ENCODE measurements at places on chromosomes 1 and 21. TPM values are rescaled to one million over a fixed set of nuclear protein-coding genes. Genes with fewer than 3 reads are reported as not detected.

NPPB gene
- total RNA-seq: not detected

PIGR gene
- total RNA-seq: 0.25 TPM

IL10 gene
- total RNA-seq: 2.7 TPM

CCDC185 gene
- total RNA-seq: not detected

FAM43B gene
- not detected for total RNA-seq

KLHDC8A gene
- not detected for total RNA-seq

IFNLR1 gene
- 1.7 TPM for total RNA-seq

NUAK2 gene
- total RNA-seq: 49.6 TPM

ADAM30 gene
- not detected for total RNA-seq

KIRREL1 gene
- total RNA-seq: 34.9 TPM

PAQR6 gene
- 2.0 TPM for total RNA-seq

LMX1A gene
- total RNA-seq: not detected

SPATA46 gene
- total RNA-seq: not detected

CELA3B gene
- total RNA-seq: not detected

AVPR1B gene
- total RNA-seq: not detected

GBP7 gene
- total RNA-seq: not detected

ACTA1 gene
- total RNA-seq: not detected

SLC25A34 gene
- 3.2 TPM for total RNA-seq

PCP4 gene
- total RNA-seq: 174 TPM

LIPI gene
- total RNA-seq: not detected

ETS2 gene
- 134 TPM for total RNA-seq

MIXL1 gene
- total RNA-seq: not detected

RXFP4 gene
- total RNA-seq: not detected

TMEM82 gene
- not detected for total RNA-seq

OR2L2 gene
- total RNA-seq: 0.25 TPM

OR2L3 gene
- total RNA-seq: not detected

RAD54L gene
- total RNA-seq: 8.1 TPM

RPTN gene
- total RNA-seq: 0.25 TPM

RGS13 gene
- total RNA-seq: 0.98 TPM

LCE6A gene
- not detected for total RNA-seq

TMOD4 gene
- total RNA-seq: 2.2 TPM

UMODL1 gene
- total RNA-seq: not detected

TACSTD2 gene
- total RNA-seq: 203 TPM

RAB42 gene
- 2.5 TPM for total RNA-seq

CYP4Z1 gene
- total RNA-seq: 1.2 TPM

C1orf185 gene
- total RNA-seq: not detected

PGLYRP4 gene
- total RNA-seq: 3.9 TPM

FCRLB gene
- not detected for total RNA-seq

PRSS38 gene
- not detected for total RNA-seq

NUDT4B gene
- total RNA-seq: not detected

CD247 gene
- total RNA-seq: 9.8 TPM

Data from vagina (tissue), 2 donors.